ENCODE measurements at places on chromosomes 16 and 17. TPM values are rescaled to one million over a fixed set of nuclear protein-coding genes. Genes with fewer than 3 reads are reported as not detected.

DNA sequence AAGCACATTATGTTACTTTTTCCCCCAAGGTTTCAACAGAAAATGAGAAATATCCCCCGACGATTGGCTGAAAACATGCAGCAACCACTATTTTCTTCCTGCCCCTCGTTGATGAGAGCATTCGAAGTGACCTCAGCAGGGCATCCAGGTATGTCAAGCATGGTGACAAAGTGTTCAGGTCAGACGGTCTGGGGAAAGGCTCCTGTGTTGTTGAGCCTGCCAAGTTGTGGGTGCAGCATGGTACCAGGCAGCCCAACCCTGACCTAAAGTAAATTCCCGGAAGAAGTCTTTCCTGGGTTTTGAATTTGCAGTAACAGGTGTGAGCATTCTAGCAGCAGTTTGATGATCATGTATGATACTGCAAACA, 51.7 kb upstream of the SEC14L1 start:
- no peak for DNase-seq

GRCh38 chr17:44219108-44219615, 313 bp downstream of the UBTF start:
- DNase-seq = peak; percentile 89

GRCh38 chr17:38508954-38509771, 80.9 kb downstream of the ARHGAP23 start:
- DNase-seq = peak; percentile 76

DNA sequence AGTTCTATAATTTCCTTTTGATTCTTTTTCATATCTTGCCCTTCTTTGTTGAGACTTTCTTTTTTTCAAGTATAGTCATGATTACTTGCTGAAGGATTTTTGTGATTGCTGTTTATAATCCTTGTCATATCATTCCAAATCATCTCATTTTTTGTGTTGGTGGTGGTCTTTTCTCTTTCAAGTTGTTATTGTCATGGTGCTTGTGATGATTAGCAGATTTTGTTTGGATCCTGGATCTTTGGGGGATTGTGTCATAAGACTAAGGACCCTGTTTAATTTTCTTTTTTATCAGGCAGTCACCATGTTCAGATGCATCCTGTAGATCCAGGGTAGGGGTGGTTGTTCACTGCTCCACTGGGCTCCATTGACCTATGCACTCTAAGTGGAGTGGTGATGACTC, 254.4 kb upstream of the FOXF1 start:
- DNase-seq = no peak

DNA sequence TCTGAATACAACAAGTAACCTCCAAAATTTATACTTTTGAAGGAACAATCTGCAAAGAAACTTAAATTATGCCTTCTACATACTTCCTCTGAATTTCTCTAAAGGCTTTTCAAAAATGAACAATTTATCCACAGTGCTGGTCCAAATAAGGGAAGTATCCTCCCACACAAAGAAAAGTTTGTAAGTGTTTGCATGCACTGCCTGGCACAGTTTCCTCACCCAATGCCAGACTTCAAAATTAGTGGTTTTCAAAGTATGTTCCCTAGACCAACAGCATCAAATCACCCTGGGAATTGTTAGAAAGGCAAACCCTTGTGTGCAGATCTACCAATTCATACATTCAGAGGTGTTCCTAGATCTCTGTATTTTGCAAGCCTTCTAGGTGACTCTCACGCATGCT, 82.5 kb downstream of the PCTP start:
- DNase-seq = no peak

DNA sequence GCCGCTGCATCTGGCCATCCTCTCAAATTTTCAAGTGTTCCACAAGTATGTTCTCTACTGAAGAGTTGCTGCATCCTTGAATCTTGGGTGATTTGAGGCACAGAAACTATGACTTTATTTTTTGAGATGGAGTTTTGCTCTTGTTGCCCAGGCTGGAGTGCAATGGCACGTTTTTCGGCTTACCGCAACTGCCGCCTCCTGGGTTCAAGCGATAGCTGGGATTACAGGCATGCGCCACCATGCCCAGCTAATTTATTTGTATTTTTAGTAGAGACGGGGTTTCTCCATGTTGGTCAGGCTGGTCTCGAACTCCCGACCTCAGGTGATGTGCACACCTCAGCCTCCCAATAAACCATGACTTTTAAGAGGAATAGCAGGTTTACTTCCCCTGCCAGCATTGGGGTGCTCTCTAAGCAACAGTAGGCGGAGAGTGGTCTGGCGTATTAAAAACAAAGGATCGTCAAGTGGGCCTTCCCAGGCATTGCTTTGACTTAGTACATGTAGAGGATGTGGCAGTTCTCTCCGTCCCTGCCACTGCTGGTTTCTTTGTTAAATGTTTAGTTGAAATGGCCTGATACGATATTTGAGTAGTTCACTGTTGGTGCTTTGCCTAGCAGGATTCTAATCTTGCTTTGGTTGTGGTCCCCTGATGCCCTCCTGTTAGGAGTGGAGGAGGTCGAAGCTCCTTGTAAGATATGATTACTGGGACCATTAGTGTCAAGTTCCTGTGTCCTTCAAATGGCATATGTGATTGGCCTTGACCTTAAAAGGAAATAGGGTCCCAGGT, 9.5 kb downstream of the PYCARD start:
- DNase-seq = peak; percentile 14

GRCh38 chr17:75755990-75756389, 9.0 kb downstream of the GALK1 start:
- no peak for DNase-seq

DNA sequence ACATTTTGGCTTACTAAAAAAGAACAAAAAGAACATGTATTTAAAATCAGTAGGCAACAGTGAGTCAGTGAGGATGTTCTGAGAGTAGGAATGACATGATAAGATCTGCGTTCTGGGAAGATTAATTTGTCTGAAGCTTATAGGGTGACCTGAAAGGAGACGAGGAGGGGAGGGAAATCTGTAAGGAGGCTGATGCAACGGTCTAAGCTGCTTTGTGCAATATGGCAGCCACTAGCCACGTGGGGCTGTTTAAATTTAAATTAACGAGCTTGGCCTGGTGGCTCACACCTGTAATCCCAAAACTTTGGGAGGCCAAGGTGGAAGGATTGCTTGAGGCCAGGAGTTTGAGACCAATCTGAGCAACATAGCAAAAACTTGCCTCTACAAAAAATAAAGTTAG, 181.6 kb upstream of the CACNG3 start:
- no peak for DNase-seq

- no peak for DNase-seq
These were observed 11.7 kb downstream of the ZFHX3 start for GRCh38 chr16:73036074-73036826.

GRCh38 chr17:64024781-64025731, 4.6 kb upstream of the ICAM2 start:
- no peak for DNase-seq

DNA sequence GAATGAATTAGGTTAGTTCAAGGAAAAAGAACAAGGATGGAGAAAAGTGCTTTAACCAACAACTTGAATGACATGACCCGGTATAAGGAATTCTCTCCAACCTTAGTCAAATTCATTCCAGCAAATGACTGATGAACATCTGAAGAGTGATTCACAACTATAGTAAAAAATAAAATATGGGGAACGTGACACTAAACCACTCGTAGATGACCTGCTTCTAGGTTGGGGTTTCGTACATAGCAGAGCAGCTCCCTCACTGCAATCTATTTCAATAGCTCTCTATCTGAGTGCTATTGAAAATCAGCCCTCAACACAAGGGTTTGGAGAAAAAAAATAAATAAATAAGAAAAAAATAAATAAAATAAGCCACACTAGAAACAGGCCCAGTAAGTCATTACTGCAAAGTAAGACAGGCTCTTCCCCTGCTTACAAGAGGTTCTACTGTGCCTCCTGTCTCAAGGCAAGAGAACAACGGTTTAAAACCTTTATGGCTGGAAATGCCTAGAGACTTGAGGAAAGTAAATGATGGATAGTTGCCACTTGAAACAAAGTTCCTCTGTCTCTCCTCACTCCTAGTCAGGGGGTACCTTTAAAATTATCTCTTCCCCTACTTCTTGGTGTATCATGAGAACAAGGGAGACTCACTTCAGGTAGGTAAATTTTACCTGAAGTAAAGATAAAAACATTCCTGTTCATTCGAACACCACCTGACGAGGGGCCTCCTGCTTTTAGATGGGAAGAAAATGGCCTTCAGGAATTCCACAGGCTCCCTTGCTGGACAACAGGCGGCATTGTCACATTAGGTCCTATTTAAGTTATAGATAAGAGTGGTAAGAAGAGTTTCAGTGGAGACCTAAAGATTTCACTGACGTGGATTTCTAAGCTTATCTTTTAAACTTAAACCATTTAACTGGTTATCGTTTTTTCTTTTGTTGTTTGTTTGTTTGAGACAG, 20.5 kb downstream of the COG7 start:
- no peak for DNase-seq

GRCh38 chr16:1145383-1146100, 7.4 kb upstream of the CACNA1H start:
- no peak for DNase-seq

DNA sequence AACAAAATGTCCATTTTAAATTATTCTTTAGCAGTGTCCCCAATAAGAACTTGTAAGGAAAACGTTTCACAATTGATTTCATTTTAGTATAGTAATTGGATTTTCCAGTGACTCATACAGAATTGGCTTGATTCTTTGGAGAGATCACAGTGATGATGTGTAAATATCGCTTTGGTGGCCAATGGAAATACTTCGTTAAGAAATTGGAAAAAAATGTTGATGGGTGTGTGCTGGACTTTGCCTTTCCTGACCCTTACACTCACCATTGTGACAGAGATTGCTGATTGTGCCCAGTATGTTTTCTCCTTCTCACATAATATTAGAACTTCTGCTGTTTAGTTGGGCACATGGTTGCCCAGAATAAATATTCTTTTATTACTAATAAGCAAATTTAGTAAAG, 7.4 kb upstream of the EFCAB13 start:
- DNase-seq = no peak

DNA sequence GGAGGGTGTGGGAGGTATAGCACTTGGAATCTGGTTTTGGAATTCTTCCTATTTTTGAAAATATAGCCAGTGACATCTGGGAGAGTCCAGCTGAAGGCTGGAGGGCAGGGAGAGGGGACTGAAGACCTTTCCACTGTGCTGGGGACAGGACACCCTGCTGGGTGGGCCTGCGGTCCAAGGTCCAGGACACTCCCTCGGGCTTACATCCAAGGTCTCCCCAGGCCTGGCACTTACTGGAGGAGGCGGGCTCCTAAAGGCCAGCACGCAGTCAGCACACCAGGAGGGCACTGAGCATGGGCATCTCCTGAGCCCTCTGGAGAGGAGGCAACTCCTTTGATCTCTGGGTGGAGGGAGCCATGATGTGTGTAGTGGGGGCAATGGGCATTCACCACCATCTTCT, 35.5 kb upstream of the ETV4 start:
- no peak for DNase-seq

DNA sequence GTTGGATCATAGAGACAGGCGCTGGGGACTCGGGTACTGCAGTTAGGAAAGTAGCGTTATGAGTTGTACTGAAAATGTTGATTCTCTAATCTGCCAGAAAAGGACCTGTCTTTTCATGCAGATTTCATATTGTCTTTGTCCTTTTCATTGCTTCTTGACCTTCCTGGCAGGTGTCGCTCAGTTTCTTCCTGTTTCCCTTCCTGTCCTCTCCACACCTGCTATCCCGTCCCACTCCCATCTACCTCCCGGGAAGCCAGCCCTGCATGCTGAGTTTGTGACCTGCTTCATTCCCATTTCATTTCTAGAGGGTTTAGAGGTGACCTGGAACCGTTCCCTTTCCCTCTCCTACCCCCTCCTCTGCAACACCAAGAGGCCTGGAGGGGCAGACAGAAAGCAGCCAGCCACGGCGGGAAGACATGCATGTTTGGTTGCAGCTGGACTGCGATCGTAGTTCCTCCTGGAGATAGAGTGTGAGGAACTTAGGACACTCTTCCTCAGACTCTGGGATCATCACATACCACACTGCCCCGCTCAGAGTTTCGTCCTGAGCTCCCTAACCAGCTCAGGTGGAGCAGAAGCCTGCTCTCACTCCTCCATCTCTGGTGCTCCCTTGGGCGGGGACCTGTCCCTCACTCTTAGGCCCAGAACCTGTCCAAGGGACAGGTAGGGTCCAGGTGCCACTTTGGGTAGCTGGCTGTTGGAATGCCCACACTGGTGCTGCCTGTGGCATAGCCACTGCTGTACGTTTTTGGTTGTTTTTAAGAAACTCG, 23.9 kb upstream of the ARHGAP23 start:
- no peak for DNase-seq

- DNase-seq = no peak
These were observed 1.5 kb downstream of the PAFAH1B1 start for GRCh38 chr17:2594722-2595599.

GRCh38 chr16:56637814-56638750, at the start of gene MT1A:
Gene MT1A, plus strand, starts transcription at chr16:56638666. Its CDS starts 73 bp downstream, at chr16:56638739.
- peak; percentile 89 for DNase-seq

DNA sequence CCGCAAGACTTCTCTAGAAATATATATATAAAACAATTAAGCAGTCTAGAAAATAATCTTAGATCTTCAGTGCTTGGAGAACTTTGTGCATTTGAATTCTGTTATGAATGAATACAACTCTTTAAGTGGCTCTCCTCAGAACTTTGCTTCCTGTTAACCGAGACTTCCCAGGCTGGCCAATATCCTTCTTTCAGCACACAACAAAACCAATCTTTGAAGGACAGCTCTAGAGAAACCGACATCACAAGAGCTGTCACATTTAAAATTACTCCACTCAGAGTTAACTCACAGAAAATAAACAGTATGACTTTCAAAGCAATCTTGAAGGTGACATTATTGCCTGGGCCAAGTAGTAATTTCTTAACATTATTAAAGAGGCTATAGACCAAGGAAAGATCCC, 49.7 kb upstream of the ITGA2B start:
- no peak for DNase-seq

DNA sequence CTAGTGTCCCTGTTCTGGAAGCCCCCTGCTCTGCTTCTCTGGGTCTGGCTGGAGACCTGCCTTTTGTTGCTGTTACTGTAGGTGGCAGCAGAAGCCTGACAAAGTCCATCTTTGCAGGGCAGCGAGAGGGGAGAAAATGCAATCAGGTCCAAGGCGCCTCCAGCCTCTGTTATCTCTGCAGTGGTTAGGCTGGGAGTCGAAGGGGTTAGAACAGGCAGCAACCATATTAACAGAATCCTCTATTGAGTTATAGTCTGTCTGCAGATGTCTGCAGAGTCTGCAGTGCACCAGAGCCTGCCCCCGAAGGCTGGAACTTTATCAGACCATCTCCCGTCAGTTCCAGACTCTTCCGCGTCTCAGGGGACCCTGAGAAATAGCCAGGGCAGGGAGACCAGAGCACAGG, 404.9 kb upstream of the EEF2KMT start:
- no peak for DNase-seq

Gene EVPL
- 0.21 TPM for total RNA-seq

Gene KRTAP9-4
- not detected for total RNA-seq

Gene VASN
- total RNA-seq = 120 TPM

Gene ZMYND15
- total RNA-seq = 7.7 TPM

Gene CCL7
- not detected for total RNA-seq

Gene TNS4
- not detected for total RNA-seq
